ENCODE measurements at places on chromosomes 1 and 21.
A peak's percentile ranks its signal among the peaks of the same experiment; 100 is the strongest.

DNA sequence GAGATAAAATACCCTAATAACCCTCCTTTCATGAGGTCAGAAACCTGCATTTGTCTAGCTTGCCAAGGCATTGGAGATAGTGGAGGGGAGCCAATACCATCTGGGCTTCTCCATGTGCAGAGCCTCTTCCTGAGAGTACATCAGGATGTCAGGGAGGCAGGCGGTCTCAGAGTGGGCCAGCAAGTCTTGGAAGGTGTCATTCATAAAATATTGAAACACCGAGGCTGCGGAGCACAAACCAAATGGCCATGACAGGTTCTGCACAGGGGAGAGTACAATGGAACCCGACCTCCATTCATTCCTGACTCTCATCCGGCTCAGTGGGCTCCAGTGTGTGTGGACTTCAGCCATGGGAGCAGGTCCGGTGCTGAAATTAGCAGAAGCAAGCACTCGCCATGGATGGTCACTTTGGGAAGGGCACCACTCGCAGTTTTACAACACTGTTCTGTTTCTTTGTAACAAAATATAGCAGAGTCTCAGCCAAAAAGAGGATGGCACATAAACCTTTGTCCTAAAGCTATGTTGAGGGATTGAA, 446.6 kb downstream of the SIPA1L2 start:
- DNase-seq = no peak

DNA sequence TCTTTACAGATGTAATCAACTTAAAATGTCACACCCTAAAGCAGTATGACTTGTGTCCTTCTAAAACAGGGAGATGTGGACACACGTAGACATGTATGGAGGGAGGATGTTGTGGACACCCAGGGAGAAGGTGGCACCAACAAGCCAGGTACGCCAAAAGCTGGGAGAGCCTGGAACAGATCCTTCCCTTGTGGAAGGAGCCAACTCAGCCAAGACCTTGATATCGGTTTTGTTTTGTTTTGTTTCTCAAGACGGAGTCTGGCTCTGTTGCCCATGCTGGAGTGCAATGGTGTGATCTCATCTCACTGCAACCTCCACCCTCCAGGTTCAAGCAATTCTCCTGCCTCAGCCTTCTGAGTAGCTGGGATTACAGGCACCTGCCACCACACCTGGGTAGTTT, 45.6 kb downstream of the CHAF1B start:
- DNase-seq = no peak

DNA sequence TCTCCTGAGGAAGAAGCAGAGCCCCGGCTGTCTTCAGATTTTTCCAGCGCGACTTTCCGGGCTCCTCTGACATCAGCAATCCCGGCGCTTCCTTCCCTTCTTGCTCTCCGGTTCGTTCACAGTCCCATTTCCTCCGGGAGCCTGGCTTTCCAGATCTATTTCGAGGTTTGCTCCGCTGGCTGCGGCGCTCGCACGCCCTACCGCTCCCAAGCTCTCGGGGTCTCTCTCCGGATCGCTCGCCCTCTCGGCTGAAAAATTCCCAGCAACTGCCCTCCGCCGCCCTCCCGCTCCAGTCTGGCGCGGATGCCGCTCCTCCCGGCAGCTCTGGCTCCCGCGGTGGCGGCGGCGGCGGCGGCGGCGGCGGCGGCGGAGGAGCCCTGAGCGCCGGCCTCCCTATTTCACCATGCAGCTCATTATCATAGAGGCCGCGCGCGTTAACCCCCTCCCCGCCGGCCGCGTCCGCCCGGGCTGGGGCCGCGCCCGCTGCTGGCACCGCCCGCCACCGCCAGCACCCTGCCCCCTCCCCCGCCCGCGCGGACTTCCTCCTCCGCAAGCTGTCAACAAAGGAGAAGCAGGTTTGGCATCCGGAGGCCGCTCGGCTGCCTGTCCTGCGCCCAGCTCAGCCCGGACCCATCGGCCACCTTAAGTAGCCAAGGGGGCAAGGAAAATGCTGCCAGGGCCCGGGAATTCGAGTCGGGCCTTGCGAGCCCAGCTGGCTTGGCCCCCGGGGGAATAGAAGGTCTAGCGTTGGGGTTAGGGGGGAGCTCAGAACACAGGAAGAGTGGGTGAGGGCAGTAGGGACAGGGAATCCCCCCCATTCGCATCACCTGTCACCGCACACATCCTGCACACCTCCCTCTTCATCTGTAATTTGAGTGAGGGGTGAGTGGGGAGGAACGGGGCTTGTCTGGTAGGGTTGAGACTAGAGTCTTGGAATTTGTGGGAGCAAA, at the start of gene PLXNA2:
PLXNA2 (minus strand) TSS at position 418 of the 950 bp plus-strand sequence. CDS start 26,462 bp downstream, outside the sequence.
- peak; percentile 81 for DNase-seq

- DNase-seq = no peak
Observed at GRCh38 chr1:181704546-181704945, 221.2 kb downstream of the CACNA1E start.

DNA sequence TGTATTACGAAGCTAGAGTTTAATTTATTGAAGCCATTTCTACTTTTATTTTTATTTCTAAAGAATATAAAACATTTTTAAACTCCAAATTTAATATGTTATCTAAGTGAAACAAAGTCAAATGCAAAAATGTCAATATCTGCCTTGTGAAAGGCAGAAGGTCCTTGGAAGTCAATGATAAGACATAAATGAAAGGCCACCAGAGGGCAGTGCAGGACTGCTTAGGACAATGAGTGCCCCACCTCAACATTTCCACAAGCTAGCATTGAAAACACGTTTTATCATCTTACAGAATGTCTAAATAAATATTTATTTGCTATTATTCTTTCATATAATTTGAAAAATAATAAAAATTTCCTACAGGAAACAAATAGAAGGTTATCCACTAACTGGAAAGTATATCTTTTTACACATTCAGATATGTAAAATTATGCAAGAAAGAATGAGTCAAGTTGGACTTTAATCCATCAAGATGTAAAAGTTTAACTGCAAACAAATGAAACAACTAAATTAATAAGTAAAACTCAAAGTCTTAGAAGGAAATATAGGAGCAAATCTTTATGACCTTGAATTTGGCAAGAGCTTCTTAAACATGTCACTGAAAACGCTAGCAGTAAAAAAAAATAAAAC, 140.1 kb upstream of the FMN2 start:
- DNase-seq = peak; percentile 48

DNA sequence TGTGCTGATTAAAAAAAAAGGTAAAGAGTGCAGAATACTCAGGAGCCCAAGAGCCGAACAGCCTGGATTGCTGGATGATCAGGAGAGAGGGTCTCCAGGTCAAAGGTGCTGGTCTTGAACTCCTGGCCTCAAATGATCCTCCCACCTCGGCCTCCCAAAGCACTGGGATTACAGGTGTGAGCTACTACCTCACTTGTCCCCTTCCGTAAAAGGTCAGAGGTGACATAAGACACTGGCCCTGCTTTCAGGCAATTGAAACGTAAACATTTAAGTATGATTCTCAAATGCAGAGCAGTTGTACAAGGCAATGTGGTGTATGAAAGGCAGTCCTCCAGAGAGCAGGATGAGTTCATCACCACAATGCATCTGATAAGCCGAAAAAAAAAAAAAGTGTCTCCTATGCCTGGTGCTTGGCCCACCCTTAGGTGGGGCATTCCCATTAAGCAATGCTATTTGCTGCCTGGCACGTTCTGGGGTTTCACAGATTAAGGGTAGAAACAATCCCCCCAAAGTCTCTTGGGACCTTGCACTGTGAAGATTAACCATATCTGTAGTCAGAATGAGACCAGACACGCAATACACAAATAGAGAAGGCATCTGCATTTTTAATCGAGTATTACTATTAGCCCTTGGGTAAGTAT, 47.7 kb downstream of the PARP1 start:
- DNase-seq = no peak

- DNase-seq = no peak
Observed at GRCh38 chr1:54471588-54471987, 65.4 kb upstream of the SSBP3 start.

- DNase-seq = peak; percentile 81
Observed at GRCh38 chr21:39029900-39030884, 153.1 kb downstream of the PSMG1 start.

- DNase-seq = no peak
Observed at GRCh38 chr21:43866659-43867331, 1.8 kb downstream of the AGPAT3 start.
